ENCODE measurements at places on chromosomes 7 and 10. TPM values are rescaled to one million over a fixed set of nuclear protein-coding genes. Genes with fewer than 3 reads are reported as not detected.

DNA sequence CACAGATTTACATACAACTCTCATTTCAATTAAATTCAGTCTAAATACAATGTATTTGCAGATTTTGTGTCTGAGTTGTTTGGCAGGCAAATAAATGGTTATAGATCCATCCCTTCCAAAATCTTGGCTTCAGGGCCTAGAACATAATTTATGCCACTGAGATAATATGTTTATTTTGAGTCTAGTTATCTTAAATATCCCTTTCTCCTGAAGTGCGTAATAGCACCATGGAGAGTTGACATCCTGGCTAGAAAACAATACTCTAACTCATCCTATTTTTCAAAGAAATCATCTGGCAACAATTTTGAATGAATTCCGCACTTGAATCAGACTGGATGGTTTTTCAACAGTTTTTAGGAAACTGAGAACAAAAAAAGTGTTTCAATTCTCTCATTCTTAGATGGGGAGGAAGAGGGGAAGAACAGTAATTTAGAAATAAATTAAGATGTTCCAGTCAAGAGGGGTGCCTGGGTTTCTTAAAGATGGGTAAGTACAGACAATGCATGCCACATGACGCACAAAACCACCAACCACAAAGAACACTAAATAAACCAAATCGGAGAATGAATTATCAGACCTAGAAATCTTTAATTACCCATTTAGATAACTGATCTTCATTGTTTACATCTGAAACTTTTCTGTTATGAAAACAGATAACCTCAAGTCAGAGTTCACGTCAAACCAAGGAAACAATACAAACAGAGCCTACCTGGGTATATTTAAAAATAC lies 228.7 kb upstream of the PTN start:
- no peak for DNase-seq

DNA sequence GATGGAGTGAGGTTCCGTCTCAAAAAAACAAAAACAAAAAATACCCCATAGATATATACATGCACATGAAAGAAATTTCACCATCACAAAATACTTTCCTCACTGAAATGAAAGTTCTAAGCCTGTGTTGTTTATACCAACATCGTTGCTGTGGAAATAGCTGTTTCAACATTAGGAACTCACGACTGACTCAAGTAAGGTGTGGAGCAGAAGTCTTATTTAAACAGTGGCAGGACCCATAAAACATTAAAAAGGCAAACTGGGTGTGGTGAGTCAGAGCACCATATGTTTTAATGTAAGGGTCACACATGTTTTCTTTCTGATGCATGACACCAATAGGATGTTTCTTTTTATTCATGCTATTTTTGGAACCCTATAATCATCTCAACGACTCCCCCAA lies 48.3 kb downstream of the BAIAP2L1 start:
- DNase-seq, result peak; percentile 25

DNA sequence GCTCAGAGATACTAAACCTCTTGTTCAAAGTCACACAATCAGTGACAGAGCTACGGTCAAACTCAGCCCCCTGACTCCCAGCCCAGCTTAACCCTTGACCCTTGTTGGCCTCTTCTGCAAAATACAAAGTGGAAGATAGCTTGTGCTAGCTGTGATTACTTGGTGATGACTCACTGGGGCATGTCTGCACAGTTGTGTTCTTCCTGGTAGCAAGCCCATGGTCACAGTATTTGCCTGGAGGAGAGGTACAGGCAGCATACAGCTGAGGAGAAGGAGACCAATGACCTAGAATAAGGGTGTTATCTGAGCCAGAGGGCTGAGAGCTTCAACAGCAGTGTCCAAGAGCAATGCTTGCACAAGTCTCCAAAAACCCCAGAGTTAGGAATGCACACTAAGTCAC lies 5.7 kb upstream of the HSPA12A start:
- no peak for DNase-seq

ZNF365 gene
- total RNA-seq, result 6.3 TPM

PAPOLB gene
- total RNA-seq, result 1.9 TPM

METTL27 gene
- total RNA-seq, result not detected

GATAD1 gene
- 59.7 TPM for total RNA-seq

DNA sequence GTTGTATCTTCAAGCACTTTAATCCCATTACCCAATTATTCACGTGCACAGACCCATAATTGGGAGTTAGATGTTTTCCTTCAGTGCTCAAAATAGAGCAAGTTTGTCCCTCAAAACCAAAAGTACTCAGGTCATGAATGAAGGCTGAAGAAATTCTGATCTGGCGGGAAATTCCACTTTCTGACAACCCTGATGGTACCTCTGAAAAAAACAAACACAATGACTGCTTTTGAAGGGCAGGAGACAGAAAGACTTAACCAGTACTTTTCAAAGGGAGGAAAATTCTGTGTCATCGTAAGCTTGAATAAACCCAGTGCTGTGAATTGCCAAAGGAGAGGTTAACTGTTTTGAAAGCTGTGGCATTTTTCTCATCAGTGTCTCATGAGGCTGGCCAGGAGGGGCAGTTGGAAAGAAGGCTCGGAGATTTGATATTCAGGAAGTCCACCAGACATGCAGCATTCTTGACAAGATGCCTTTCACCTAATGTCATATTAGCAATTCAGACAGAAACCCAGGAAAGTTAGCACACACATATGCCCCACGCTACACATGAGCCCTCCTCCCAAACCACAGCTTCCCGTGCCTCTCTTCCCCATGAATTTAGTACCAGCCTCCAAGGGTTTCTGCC lies 347.0 kb downstream of the KCNMA1 start:
- peak; percentile 91 for DNase-seq

GRCh38 chr7:81244224-81244623 lies 325.4 kb upstream of the SEMA3C start:
- peak; percentile 7 for DNase-seq

VSTM4 gene
- total RNA-seq, result 8.4 TPM

GRCh38 chr10:77756319-77757232 lies 119.0 kb upstream of the KCNMA1 start:
- peak; percentile 61 for DNase-seq

PLXNA4 gene
- total RNA-seq, result 34.9 TPM

NDUFA5 gene
- 74.2 TPM for total RNA-seq

GRCh38 chr10:10492420-10492819 lies 525.3 kb upstream of the CELF2 start:
- no peak for DNase-seq

GRCh38 chr10:22427101-22427500 lies 81.8 kb downstream of the SPAG6 start:
- no peak for DNase-seq

DNA sequence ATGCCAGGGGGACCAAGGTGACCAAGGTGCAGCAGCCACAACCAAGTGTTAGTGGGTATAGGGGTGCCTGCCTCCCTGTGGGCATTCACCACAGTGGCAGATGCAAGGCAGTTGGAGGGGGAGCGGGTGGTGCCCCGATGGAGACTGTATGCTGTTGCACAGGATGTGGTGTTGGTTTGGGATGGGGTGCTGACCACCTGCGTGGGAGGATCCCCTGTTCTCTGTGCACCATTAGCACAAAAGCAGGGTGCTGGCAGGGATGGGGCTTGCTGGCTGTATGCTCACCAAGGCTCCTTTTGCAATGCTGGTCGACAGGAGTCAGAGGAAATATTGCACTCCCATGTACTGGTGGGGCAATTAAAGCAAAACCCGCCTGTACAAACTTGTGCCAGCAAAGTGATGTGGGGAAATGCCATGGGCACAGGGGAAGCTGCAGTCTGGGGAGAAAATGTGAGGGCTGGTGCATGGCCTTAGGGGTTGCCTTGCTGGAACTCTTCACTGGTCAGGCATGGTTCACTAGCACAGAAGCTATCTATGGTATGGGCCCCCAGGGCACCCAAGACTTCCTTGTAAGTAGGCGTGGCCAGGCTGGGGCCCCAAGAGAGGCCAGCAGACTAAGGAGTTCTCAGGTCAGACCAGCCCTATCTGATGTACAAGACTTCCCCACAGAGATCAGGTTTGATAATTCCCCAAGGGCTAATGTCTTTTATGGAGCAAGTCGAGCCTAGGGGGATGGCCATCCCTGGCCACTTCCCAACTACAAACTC lies 51.9 kb upstream of the GNAT3 start:
- no peak for DNase-seq

DNA sequence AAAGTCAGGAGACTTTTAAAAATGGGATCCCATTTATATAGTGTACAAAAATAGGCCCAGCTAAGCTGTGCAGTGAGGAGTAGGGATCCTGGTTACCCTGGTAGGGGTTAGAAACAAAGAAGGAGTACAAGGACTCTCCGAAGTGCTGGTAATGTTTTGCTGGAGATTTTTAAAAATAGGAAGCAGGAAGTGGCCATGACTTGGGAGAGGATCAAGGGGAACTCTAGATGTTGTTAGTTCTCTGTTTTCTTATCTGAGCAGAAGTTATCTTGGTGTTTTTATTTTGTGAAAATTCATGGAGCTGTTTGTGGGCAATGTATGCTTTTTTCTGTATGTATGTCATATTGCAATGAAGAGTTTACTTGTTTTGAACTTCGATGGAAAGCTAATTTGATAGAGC lies 373.9 kb downstream of the SFMBT2 start:
- no peak for DNase-seq

- DNase-seq, result no peak
Measured at GRCh38 chr7:20447021-20447650, 116.4 kb downstream of the ITGB8 start.

- no peak for DNase-seq
Measured at GRCh38 chr7:124843336-124843735, 77.7 kb upstream of the GPR37 start.

DNA sequence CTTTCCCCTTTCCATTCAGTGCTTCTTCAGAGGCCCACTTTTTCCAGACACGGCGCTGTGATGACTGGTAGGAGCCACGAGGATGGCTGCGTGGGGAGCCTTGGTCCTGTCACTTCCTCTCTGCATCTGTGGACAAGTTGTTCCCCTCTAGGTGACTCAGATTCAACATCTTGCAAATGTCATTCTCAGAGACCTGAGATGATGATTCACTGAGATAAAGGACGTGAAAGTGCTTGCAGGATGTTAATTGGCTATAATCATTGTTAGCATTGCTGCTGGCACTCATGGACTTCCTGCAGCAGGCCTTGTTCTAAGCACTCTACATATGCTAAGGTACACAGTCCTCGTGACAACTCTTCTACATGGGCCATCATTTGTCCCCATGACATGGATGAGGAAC lies 489.8 kb upstream of the ZMIZ1 start:
- DNase-seq, result no peak

GRCh38 chr7:79732535-79732934 lies 279.1 kb upstream of the MAGI2 start:
- DNase-seq, result no peak

DNA sequence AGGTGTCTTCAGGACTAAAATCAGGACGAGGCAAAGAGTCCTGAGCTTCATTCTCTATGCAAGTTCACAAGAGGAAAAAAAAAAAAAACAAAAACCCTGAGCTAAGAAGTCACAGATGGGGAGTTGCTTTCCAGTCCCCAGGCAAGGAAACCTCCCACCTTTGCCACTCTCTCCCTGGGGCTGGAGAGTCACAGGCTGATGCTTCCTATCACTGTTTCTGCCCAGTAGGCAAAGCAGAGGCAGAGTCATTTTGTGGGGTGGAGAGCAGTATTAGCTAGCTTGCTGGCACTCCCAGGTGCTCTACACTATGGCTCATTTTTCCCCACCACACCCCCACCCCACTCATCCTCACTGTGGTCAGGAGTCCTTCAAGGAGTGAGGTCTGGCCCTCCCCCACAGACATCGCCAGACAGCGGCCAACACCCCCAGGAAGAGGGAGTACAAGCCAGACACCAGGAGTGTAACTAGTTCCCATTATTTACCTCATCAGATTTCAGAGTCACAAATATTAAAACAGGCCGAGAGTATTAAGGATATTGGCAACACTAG lies 34.6 kb upstream of the UNC5B start:
- DNase-seq, result no peak

- no peak for DNase-seq
Measured at GRCh38 chr7:50273301-50273700, 31.2 kb upstream of the IKZF1 start.

NRCAM gene
- total RNA-seq, result 8.9 TPM

DNA sequence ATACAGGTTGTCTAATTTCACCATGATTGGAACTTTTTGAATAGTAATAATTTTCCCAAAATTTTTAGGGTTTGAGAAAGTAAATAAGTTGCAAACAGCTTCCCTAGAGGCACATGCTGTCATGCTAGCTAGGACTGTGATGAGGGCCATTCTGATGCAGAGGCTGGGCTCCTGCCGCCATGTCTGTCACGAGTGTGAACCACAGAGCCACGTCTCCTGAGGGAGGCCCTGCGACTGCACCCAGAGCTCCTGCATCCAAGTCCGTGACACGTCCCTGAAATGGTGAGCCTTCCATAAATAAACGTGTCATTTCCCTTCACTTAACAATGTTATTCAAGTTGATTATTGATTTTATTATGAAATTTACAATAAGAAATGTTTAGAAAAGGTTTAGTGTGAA lies 40.0 kb downstream of the C10orf120 start:
- DNase-seq, result no peak

KIF11 gene
- 4.1 TPM for total RNA-seq

DNA sequence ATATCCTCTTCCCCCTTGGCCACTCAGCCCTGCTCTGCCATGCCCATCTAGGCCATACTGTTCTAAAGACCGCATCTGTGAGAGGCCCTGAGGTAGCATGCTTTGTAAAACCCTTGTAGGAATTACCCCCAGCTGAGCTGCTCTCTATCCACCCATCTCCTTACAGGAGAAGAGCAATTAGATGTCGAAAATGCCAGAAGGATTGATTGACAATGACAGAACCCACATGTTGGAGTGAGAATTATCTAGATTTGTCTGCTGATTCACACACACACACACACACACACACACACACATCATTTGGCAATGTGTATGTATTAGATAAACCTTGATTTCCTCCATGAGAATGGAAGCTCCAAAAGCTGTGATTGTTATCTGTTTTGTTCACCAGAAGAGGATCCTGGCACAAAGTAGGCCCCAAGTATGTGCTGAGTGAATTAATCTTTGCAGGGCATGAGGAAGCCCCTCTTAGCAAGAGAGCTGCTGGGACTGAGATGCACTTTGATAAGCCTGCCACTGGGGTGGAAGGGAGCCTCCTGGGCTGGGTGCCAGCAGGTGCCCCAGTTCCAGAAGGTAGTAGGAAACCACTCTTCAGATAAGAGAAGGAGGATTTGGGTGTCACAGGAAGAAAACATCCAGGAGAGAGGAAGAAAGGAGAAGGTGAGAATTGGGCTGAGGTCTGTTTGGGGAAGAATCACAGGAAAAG lies 187.5 kb upstream of the ADO start:
- no peak for DNase-seq

ALOX5 gene
- 19.3 TPM for total RNA-seq

DNA sequence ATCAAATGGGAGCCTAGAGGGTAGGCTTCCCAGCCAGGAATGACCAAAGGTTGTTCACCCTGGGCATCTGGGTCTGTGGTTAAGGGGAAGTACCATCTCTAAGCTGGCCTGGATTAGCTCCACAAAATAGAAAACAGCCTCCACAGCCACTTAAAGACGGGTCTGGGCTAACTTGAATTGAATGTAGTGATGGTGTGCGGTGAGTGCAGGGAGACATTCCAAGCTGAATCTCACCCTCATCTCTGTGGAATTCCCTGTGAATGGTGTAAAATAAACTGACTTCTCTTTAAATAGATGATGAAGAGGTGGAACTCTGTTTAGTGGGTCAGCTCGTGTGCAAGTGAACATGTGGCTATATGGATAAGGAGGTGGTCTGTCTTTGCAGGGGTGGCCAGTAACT lies 251.0 kb downstream of the DYNC1I1 start:
- no peak for DNase-seq

ANKRD1 gene
- total RNA-seq, result 10.4 TPM

GRCh38 chr10:66925896-66926715 lies at the start of gene LRRTM3:
LRRTM3 (plus strand) TSS chr10:66926036.
- peak; percentile 95 for DNase-seq

SNX10 gene
- total RNA-seq, result 3.6 TPM

TMEM196 gene
- 14.9 TPM for total RNA-seq

- no peak for DNase-seq
Measured at GRCh38 chr7:151186640-151187408, at the start of gene ASB10. ASB10 (minus strand) TSS chr7:151187250; CDS start chr7:151187130, 120 bp downstream.
